ENCODE measurements at places on chromosomes 1 and 21.

DNA sequence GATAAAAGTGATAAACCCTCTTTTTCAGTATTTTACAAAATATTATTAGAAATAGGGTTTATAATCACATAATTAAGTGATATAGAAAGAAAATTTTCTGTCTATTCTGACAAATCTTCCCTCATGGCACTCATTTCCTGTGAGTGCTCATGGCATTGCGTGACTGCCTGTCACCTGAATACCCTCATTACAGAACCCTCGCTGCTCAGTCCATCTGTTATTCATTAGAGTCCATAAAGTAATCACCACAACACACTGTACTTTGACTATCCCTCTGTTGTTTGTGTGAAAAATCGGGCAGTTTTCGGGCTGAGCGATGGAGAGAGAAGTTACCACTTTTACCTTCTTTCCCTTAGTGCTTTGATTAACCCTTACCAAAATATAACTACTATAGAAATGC lies 100.4 kb upstream of the BRINP3 start:
- DNase-seq: no peak

DNA sequence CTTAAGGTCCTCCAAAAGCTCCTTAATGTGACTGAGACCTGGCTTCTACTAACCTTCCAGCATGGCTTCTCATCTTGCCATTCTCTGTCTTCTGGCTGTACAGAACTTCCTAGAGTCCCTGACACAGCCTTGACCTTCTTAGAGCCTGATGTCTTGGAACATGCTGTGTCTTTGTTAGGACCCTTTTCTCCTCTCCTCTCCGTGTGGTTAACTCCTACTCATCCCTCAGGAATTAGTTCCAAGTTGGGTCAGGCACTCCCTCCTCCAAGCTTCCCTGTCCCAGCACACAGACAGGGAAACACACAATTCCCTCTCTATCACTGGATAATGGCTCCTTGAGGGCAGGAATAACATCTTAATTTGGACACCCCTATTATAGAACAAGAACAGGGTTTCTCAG lies 275.4 kb upstream of the USP24 start:
- DNase-seq: no peak

DNA sequence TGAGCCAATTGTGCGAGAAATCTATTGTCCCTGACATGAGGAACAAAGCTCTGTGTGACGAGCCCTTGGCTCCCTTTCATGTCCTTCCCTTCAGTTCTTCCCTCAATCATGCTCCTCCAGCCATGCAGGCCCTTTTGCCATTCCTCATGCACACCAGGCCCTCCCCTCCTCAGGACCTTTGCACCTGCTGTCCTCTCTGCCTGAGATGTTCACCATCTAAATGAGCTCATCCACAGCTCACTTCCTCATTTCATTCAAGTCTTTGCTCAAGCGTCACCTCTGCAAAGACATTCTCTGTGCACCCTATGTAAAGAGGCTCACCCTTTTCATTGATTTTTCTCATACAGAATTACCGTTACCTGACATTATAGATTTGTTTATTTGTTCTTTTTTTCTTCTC lies 43.7 kb downstream of the C8B start:
- no peak for DNase-seq

GRCh38 chr1:90417126-90417525 lies 300.0 kb downstream of the BARHL2 start:
- DNase-seq: no peak

DNA sequence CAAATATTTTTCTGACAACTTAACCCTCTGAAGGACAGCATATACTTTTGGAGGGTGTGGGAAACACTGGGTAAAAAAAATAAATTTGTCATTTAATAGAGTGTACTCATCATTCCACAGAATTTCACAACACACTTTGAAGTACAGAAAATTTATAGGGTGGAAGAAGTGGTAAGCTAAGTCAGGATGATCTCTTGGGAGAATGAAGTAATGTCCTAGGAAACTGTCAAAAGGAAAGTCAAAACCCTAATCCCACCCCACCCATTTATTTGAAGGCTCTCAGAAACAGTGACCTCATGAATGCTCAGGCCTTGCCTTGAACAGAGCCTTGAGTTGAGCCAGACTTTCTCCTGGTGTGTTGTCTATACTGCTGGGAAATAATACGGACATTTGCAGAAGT lies 7.3 kb upstream of the UAP1 start:
- no peak for DNase-seq

GRCh38 chr1:94463056-94463764 lies 45.0 kb downstream of the ABCD3 start:
- DNase-seq: no peak

DNA sequence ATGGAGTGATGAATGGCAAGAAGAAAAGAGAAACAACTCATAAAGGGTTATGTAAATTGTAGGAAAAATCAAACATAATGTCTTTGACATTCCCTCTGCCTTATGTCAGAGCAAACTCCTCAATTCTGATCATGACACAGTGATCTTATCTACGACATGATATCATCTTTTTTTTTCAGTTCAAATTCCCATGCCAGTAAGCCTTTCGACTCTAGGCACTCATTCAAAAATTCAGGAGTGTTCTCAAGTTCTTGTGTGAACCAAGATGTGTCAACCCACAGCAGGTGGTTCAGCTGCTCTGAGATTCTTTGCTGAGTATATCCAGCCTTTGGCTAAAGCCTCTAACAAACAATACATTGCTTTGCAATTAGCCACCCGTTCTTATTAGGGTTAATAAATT lies 97.1 kb upstream of the ESRRG start:
- DNase-seq: no peak

DNA sequence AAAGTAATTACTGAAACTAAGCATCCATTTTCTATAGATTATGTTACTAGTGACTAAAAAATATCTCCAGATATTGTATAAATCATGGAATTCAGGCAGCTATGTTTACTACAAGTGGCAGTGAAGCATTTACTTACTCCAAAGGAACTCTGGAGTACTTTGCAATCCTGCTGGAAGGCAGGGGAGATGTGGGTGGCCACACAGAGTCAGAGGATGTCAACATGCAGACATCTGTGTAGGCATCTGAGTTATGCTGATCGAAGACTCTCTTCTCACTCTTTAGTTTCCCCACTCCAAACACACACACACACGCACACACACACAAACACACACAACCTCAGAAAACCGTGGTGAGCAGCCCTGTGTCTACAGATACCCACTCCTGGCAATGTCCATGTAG lies 112.9 kb downstream of the ST6GALNAC3 start:
- no peak for DNase-seq

- no peak for DNase-seq
Measured at GRCh38 chr1:207268337-207268736, 53.1 kb upstream of the CD55 start.

- no peak for DNase-seq
Measured at GRCh38 chr1:115411371-115412063, 73.5 kb upstream of the NGF start.

DNA sequence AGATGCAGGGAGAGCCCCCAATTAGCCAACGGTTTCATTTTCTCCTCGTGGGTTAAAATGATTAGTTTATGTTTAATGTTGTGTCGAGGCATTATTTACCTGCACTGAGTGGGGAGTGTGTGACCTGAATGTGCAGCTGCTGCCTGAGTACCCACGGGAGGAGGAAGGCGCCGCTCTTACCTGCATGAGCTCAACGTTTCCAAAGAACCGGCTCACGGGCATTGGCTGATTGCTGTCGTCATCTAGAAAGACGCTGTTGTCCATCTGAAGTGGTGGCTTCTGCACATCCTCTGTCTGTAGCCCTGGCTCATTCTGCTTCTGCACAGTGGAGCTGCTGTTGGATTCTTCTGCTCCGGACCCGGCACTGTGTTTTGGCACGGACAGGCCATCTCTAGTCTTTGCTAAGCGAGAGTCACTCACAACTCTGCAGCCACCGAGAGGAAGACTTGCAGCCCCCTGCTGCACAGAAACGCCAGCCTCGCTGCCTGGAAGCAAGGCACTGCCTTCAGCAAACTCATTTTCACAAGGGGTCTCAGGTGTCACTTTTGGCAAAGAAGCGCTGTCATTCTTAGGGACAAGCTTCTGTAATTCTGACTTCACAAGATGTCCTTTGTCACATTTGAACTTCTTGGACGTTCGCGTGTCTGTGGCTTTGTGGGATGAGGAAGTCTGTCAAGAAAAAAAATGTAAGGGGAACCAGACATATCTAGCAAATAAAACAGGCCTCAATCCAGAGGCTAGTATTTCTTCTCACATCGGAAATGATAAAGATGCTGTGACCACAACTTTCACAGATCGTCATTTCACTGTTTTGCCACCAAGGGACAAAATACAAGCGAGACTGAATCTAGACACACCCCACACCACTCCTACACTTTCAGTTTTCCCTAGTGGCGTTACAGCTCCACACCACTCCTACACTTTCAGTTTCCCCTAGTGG lies 9.4 kb downstream of the C1orf174 start:
- DNase-seq: no peak

DNA sequence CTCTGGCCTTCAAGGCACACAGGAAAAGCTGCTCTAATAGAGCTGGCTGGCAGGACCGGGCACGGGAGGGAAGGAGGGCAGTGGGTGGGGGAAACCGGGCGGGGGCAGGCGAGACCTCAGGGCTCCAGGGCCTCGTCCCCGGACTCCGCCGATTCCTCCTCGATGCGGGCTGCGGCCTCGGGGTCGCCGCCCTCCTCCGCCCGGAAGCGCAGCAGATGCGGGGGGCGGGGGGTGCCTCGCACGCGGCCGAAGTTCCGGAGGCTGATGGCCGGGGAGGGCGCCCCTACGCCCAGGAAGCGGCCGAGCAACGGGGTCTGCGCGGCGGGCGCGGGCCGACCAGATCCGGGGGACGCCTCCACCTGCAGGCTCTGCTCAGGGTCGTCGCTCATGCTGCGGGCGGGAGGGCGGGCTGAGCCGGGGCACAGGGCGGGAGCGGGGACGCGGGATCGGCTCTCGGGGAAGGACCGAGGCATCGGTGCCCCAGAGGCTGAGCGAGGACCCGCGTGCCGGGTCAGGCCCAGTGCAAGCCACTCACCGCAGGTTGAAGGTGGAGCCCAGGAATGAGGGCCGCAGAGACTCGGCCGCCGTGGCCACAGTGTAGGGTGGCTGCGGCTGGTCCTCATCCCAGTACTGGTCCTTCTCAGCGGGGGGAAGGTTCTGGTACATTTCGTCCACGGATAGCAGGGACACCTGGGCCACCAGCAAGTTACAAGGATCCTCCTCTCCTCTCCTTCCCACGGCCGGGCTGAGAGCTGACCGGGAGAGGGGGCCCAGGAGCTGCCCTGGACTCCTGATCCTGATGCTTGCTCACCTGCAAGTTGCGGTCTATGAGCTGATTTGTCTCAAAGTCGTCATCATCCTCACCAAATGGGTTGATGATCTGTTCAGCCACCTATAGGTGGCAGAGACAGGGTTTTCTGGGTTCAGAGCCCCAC lies 3.6 kb downstream of the BEST4 start:
- no peak for DNase-seq

DNA sequence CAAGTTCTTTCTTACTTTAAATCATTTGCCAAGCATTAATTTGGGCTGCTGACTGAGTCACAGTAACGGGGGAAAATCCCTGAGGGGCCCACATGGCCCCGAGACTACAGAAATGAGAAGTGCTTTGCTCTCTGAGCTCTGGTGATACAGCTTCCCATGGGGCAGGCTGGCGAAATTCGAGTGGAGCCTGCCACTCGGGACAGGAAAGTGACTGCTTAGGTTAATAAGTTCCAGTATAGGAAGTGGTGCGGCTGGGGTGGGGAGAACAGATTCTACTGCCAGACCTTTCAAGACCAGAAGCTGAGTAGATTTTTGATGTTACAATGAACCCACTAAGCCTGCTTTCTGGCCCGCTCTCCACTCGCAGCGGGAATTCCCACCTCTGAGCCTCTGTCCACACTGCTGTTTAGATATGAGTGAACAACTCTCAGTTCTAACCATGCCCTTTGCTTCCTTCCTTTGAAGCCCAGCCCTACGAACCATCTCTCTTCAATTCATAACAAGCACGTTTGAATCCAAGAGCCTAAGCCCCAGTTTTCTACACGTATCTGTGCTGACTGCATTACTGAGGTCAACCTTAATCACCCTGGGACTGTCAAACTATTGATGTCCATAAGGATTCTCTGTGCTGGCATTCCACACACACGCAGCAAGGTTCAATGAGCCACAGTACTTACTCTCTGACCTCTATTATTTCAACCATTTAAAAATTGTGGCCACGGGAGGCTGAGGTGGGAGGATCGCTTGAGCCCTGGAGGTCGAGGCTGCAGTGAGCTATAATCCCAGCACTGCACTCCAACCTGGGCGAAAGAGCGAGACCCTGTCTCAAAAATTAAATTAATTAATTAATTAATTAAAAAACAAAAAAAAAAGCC lies 9.6 kb downstream of the ZBTB17 start:
- no peak for DNase-seq

- DNase-seq: no peak
Measured at GRCh38 chr1:85158910-85159309, 41.9 kb downstream of the SYDE2 start.

GRCh38 chr1:237282208-237282783 lies 240.3 kb downstream of the RYR2 start:
- no peak for DNase-seq

DNA sequence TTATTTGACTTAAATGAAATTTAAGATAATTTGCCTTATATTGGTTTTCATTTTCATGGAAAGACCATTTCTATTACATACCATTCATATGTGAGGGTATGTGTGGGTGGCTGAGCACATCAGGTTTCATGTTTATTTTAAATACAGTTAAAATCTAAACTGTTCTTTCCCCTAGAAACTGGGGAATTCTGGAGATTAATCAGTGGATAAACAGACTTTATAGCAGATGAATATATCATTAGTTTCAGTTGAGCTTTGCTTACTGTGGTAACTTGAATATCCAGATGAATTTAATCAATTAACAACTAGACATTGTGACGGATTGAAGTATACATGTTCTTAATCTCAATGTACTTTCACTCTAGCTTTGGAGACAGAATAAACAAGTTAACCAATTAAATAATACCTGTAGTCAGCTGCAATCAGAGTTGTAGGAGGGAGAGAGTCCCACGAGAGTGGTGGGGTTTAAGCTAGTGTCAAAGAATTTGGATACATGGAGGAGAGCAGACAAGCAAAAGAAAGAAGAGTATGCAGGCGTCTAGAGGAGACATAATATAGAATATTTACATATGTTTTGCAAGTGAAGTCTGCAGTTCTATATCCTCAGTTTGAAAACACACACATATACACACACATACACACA lies 97.6 kb downstream of the PDE4B start:
- DNase-seq: no peak

DNA sequence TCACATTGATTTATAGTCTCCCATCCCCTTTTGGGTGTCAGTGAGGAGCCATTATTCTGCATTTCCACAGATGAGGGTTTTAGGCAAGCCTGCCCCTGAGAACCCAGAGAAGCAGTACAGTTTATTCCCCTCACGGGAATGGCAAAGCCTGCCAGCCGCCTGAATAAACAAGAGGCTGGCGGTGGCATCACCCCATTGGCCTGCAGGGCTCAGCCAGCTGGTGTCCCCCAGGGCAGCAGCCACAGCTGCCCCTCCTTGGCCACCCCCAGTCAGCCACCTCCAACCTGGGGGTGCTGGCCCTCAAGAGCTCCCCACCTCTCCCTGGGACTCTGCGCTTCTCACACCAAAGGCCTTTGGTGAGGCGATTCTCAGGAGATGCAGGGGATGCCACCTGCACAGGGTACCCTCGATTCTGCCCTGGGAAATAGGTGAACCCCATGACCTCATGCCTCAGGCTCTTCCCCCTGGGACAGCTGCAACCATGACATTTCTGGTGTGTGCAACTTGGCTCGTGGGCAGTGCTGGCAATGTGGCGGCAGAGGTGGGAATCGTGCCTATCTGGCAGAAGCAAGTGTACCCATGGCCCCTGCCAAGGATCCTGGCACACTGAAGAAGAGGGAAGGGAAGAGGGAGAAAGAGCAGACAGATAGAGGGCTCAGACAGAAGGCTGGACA lies 14.0 kb downstream of the OLFML2B start:
- no peak for DNase-seq
